ENCODE measurements at places on chromosomes 13 and 19. TPM values are rescaled to one million over a fixed set of nuclear protein-coding genes. Genes with fewer than 3 reads are reported as not detected.

DNA sequence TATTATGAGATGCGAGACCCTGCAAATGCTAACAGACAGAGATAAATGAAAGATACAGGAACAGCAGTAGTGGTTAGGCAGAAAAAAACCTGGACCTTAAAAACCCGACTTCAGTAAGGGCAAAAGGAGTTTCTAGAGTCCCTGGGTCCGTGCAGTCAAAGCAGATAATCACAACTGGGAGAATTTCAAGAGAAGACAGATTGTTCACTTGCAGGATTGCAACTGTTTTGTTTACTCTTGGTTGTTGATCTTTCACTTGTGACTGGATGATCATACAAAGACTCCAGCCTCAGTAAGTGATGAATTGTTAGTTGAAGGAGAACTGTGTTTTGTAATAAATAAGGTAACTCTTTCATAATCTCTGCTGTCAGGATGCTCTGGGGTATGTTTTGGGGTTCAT lies 135.1 kb downstream of the GPC6 start:
- DNase-seq: no peak

- no peak for DNase-seq
Measured at GRCh38 chr13:60267498-60268202, 103.9 kb upstream of the DIAPH3 start.

GRCh38 chr19:32165141-32165540 lies 180.3 kb upstream of the ZNF507 start:
- DNase-seq: no peak

HIF3A gene
- 79.8 TPM for total RNA-seq

GRCh38 chr13:55653497-55653896 lies 1487.2 kb upstream of the PRR20A start:
- no peak for DNase-seq

DNA sequence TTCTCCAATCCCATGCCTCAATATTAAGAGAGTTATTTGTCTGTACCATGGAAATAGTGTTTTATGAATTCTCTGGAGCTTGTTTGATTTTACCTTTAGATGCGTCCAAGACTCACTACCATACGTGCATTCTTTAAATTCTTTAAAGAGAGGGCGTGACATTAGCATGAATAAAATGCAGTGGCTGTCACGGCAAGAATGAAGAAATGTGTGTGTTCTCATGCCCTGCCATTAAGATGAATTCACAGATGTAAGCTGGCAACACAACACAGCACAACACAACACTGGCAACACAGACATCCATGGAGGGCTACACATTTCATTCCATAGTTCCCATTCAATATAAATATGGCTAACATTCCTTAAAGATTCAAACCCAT lies 213.4 kb downstream of the ENOX1 start:
- no peak for DNase-seq

IQCN gene
- total RNA-seq: 2.6 TPM

GRCh38 chr19:8626842-8627241 lies 3.6 kb upstream of the NFILZ start:
- no peak for DNase-seq

DNA sequence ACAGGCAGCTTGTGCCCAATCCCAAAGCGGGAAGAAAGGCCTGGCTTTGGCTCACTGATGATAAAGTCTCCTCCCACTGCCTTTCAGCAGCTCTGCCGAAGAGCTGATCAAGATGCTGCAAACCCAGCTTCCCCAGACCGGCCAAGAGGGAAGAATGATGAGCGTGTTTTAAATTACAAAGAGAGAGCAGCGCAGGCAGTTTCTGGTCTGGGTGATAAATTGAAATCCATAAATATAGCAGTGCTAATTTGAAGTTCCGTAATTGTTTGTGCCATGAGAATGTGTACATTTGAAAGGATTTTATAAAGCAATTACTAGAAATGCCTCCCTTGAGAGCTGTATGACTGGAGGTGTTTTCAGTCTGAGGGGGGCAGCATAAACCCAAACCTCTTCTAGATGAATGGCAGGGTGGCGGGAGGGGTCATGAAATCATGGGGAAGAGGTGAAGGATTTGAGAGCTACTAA lies 171.8 kb downstream of the STK24 start:
- no peak for DNase-seq

DNA sequence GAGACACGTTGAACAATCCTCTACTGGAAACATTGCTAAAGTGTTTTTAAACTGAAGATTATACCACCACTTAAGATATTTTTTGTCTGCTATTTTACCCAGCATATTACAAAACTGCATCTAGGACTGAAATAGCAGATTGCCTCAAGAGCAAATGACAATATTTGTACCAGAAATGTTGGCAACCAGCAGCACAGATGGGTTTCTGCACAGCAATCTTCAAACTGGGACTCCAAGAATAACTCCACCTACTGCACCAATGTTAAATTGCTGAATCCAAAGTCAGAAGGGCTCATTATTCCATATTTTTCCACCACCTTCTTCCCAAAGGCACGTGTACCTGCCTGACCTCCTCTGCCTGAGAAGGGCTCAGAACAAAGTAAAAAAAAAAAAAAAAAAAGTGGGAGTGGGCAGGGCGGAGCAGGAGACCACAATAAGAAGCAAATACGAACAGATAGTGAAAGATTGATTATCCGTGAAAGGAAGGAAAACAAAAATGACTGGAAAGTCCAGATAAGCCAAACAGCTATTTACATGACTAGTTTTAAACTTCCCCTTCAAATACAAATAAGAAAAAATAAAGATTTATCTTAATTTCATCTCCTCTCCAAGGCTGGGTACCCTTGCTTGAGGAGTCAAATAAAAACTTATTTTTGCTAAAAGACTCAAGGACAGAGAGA lies 79.4 kb downstream of the FOXO1 start:
- no peak for DNase-seq

DNA sequence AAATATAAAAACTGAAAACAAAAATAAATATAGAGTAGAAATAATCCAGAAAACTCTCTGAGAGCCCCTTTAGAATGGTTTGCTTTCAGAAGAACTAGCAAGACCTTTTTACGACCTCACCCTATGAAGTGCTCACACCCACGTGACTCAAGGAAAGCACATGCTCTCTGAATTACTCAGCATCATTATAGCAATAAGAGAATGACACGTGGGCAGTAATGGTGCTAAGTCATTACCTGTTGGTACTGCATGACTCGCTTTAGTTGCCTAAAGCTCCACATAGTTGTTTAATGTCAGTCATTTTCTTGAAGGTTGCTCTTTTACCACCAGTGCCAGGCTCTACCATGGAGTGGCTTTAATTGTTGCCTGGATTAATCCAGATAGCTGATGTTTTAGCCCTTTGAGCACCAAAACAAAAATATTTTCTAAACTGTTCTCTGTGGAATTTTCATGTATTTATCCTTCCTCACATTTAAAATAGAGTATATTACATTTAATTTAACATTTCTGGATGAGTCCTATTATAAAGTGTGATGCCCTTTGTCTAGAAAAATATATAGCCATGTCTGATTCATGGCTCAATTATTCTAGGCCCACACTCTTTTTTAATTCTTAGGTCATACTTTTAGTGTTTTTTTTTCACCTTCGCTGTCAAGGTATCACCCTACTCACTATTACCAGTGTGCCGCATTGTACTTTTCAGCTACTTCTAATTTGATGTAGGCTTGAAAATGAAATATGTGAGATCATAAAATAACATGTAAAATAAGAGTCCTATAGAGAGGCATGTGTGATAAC lies 56.8 kb downstream of the THSD1 start:
- no peak for DNase-seq

DNA sequence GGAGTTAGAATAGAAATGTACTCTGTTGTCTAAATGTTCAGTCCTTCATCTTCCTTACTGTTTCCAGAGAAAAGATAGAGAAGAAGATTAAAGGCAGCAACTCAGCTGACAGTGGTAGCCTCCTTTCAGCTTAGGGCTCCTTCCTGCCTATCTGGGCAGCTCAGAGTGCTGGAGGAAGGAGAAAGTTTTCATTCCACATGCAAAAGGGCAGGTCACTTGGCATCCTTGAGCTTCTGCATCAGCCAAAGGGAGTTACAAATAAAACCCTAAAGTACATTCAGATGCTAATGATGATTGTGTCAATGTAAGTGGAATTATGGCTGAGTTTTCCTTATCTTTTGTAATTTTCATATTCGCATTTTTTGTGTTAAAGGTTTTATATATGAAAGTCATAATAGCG lies 58.9 kb downstream of the ESD start:
- no peak for DNase-seq
